Stomach (tissue), 19 donors: ENCODE measurements at places on chromosomes 1 and 21. TPM values are rescaled to one million over a fixed set of nuclear protein-coding genes. Genes with fewer than 3 reads are reported as not detected.

DNASE2B gene
- total RNA-seq: not detected

GRCh38 chr1:185213091-185213490, 56.1 kb downstream of the SWT1 start:
- DNase-seq: no peak

FCRLB gene
- total RNA-seq: not detected

DNA sequence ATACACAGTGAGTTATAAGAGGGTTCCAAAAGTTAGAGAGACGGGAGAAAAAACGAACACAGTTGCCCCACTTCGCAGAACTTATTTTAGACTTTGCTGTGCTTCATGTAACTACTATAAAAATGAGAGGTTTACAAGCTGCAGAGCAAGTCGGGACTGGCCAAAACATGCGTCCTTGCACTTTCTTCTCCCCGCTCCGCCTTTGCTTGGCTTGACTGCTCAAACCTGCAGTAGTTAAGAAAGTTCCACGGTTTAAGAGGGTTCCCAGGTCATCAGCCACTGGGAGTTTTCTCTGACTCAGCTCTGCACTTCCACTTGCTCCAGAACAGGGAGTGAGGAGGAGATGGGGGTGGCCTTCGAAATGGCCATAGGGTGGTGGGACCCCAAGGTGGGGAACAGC, 36.2 kb downstream of the CLIC6 start:
- DNase-seq: no peak

- DNase-seq: no peak
Measured at GRCh38 chr1:119040489-119040888, 52.3 kb upstream of the TBX15 start.

- no peak for DNase-seq
Measured at GRCh38 chr21:45050345-45050796, 24.0 kb upstream of the ADARB1 start.

DNA sequence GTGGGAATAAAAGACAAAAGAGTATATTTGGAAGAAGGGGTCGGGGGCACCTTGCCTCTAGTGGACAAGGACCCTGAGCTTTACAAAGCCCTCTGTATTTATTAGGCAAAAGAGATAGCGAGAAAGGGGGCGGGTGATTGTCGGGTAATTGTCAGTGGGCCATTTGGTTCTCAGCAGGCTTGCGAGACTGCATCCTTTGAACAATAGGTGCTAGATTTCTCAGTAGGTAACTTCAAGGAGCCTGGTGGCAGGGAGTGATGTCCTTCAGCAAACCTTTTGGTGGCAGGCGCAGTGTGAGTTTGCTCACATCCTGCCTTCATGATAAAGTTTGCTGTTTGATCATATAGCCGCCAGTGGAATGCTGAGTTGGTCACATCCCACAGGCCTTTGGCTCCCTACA, 71.4 kb downstream of the AXDND1 start:
- no peak for DNase-seq

- DNase-seq: peak; percentile 67
Measured at GRCh38 chr1:234538062-234538731, 59.2 kb upstream of the TARBP1 start.

GRCh38 chr1:20551945-20552727, at the start of gene FAM43B:
FAM43B (plus strand) TSS chr1:20552573; CDS start chr1:20552974, 401 bp downstream.
- DNase-seq: no peak

DNA sequence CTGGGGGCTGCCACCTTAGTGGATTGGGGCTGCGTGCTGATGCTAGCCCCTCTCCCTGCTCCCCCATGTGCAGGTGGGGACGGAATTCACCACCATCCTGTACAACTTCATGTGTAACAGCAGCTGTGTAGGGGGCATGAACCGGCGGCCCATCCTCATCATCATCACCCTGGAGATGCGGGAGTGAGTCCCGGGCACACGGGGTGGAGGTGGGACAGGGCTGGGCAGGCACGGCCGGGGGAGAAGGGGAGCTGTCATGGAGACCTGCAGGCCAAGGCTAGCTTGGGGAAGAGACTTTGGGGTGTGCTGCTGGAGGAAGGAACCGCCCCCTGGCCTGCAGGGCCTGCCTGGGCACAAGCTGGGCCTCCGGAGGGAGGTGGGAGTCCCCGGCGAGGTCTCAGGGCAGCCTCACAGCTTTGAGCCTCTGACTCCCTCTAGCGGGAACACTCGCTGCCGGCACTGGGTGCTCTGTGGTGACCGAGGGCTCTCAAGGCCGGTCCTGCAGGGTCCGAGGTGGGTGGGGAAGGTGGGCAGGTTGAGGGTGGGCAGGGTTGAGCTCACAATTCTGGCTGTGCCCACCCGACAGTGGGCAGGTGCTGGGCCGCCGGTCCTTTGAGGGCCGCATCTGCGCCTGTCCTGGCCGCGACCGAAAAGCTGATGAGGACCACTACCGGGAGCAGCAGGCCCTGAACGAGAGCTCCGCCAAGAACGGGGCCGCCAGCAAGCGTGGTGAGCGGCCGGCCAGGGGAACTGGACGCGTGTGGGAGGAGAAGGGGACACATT, 25.0 kb upstream of the CCDC27 start:
- DNase-seq: peak; percentile 69

DNA sequence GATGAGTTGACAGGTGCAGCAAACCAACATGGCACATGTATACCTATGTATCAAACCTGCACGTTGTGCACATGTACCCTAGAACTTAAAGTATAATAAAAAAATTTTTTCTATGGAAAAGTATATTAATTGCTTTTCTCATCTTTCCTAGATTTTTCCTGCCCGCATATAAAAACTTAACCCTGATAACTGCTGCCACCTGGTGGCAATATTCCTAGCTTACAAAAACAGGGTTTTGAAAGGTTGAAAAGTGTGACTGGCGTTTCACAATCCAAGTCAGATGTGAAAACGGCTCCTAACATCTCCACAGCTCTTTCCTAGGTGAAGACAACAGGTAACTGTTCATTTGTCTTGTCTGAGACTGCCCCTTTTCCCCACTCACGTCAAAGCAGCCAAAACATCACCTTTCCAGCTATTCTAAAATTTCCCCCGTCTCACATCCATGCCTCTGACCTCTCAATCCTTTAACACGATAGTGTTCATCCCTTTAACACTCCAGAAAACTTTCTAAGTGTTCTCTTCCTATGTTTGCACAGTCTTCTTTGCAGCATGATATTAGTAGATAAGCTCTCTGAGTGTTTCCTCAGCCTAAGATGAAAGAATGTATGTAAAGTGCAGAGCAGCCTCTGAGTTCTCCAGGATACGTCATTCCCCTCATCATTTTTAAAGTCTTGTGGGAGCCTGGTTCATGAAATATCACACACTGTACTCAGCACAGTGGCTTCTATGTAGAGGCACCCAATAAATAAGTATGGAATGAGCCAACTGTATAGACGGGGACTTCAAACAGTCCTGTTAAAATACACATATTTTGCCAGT, 27.5 kb downstream of the OVGP1 start:
- DNase-seq: peak; percentile 63

TNFSF4 gene
- not detected for total RNA-seq

TSPEAR gene
- not detected for total RNA-seq

DNA sequence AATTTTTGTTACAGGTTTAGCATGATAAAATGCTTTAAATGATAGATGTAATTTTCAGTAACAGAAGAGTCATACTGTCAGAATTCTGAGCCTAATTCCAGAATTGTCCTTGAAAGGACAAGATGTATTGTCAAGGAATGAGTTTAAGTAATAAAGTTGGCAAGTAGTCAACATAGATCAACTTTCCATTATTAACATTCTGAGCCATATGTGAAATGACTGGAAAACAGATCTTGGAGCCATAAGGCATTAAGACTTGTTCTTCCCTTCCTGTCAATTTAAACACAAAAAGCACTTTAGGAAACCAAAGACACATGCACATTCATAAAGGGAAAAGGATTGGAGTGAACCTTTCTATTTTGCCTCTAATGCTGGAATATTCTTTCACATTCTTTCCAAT, 107.0 kb downstream of the ODF2L start:
- no peak for DNase-seq

DNA sequence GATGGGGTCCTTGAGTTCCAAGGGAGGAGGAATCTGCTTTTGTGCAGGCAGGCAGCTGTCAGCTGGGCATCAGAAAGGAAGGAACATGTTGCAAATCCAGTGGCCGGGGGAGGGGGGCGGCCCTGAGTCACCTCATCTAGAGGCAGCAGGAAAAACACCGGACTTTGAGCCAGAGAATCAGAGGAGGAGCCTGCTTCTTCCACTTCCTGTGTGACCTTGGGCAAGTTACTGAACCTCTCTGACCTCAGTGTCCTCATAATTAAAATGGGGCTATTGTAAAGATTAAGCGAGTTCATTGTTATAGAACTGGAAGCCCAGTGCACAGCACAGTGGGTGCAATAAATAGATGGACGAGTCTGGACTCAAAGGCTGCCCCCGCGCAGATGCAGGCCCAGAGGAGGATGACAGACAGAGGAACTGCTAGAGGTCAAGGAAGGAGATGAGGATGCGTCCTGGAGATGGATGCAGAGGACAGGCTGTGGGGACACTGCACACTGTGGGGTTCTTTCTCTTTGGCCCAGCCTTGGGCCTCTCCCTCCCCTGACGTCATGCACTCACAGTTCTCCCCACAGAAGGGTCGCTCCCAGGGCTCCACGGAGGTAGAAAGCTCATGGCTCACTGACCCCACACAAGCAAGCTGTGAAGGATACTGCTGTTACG, 714.3 kb downstream of the MATN1 start:
- no peak for DNase-seq

DNA sequence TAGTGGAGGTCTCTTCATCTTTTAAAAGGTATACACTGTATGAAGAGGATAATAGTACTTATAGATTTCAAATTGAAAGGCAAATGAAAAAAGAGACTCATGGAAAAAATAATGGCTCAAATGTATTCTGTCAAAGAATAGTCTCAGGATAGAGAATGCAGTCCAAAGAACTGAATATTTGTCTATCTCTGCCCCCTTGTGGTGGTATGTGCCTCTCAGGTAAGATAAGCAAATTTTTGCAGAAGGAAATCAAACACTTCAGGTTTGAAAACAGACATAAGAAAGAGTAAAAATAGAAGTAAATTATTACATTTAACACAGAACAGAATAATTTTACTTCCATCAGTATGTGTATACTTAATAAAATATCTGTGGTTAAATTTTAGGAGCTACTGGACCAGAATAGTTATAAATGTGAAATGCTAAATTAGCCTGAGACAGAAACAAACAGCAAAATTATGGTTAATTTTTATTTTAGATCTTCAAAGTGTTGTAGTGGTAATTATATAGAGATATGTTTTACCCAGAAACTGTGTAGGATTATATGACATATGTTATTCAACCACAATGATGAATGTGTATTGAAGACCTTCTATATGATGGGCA, 164.4 kb upstream of the PALMD start:
- no peak for DNase-seq

LRRC40 gene
- total RNA-seq: 1.4 TPM

ICOSLG gene
- 5.0 TPM for total RNA-seq
